Stimulated activated CD8-positive, alpha-beta memory T cell treated with anti-CD3 and anti-CD28 coated beads, Interleukin-12 subunit alpha, Interleukin-12 subunit beta, amount 100 ng/mL, for 1 hour (primary cell): ENCODE measurements at places on chromosomes 6 and 20.

GRCh38 chr6:45921691-45922281 lies 93.9 kb downstream of the CLIC5 start:
- no peak for DNase-seq

GRCh38 chr6:6723921-6724538 lies 135.5 kb downstream of the LY86 start:
- DNase-seq, result no peak

DNA sequence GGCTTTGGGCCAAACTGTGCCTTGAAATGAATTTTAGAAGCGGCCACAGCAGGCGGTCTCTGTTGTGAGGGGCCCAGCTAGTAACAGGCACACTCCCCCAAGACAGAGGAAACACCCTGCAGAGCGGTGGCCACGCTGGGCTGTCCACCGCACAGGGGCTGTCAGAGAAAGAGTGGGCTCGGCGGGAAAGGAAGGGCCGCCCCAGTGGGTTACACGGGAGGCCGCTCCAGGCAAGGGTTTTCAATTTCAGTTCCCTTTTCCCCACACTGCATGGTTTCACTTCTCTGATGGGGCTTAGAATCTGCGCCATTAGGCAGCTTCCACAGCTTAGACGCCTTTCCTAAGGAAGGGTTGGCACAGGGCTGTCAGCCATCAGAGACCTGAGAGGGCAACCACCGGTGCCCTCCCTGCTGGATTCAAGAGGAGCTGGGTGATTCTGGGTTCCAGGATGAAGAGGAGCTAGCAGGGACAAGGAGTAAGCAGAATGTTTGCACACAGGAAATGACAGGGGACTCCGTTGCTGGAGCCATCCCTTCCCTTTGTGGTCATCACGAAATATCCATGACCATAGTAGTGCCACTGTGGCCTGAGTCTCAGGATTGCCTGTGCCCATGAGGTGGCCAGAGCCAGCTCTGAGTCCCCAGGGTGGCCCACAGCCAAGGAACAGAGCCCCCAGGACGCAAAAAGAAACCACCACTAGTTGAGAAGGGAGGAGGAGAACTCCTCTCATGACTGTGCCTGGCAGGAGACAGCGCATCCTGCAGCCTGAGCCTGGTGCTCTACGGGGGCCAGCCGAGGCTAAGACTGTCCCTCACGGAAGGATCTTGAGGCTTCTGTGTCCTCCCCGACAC lies 282.7 kb downstream of the NRN1 start:
- no peak for DNase-seq

DNA sequence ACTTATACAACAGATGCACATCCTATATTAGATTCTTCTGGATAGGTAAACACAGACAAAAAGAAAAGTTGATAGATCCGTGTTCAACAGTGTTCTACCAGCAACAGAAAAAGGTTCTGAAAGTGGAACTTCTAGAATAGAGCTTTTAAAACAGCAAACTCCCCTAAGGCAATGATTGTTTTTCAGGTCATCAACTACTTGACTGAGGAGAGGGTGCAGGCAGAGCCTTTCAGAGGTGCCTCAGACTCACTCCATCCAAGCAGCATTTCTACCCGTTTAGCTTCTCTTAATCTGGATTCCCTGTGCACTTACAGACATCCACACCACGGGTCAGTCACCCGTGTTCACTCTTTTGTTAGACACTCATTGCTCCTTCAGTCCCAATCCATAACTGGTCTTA lies 28.9 kb downstream of the FYN start:
- DNase-seq, result no peak

DNA sequence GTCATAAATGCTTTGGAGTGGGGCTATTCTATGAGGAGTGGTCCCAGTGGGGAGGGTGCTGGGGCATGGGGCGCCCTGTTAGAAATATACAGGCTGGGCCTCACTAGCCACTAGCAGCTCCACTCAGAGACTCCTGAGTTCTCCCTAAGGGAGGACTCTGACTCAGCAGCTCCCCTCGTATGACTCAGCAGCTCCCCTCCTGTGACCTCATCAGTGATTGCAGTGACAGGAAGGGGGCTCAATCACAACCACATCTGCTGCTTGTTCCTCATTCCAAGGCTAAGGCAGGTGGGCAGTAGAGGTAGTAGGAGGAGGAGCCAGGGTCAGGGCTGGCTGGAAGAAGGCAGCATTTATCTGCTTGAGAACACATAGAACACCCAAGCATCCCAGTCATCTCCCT lies 73.7 kb downstream of the PRND start:
- DNase-seq, result no peak

- no peak for DNase-seq
These were observed 85.8 kb downstream of the CDKAL1 start for GRCh38 chr6:20620043-20620442.

DNA sequence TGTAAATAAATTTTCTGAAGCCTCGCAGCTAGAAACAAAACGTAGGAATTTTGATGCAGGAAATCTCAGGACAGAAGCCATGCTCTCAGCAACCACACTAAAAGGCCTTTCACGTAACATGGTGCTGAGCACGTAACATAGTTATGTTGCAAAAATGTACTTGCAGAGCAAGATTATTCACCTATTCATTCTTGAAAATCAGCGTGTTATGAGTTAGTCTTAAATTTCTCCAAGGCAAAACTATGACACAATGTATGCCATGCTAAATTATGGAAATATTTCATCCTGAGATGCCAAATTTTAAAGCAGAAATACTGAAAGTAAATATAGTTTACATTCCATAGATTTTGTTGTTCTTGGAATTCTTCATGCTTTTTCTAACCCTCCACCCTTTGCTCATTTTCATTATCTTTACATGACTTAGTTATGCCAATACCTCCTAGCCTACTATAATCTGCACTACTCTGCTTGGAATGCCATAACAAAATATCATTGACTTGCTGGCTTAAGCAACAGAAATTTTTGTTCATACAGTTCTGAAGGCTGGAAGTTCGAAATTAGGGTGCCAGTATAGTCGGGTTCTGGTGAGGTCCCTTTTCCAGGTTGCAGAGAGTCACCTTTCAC lies 179.8 kb upstream of the BMP5 start:
- DNase-seq, result no peak
